Effector CD4-positive, alpha-beta T cell (primary cell): ENCODE measurements at places on chromosomes 16 and 17.
A peak's percentile ranks its signal among the peaks of the same experiment; 100 is the strongest.

DNA sequence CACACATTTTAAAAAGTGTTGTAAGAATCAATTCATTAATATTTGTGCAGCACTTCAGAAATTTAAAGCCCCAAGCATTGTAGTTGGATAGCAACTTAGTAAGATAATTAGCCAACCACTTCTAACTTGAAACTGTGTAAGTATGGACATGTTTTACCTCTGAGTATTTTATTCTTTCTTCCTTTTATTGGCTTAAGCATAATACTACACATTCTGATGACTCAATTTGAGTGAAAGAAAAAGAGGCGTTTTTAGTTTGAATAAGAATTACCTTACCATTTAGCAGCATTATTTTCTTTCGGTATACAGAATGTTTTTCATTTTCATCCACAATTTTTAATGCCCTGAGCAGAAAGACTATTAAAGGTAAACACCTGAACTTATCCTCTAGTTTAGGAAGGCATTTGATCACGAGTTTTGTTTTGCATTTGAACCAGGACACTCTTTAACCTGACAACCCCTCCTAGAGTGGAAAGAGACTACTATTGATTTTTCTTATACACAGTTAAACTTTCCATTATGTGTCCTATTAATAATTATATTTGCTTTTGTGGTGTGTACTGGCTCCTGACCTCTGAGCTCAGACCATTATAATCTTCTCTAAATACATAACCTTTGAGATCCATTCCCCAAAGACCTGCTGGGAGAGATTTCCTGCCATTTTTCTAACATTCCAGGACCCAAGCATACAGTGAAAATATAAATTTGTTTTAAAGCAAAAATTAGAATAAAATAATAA, 9.2 kb downstream of the NACA2 start:
- DNase-seq, result no peak

DNA sequence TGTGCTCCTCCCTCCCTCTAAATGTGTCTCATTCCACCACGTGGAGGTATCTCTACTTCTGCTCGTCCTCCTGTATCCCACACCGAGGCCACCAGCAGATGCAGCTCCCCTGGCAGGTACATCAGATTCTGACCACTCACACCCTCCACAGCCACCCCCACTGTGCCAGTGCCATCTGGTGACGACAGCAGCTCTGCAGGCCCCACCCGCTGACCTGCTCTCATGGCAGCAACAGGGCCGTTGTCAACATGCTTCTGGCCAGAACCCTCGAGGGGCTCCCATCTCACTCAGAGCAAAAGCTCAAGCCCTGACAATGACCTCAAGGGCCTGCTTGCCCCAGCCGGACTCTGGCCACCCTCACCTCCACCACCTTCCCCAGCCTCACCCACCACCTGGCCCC, 93.4 kb downstream of the AMFR start:
- DNase-seq, result no peak

DNA sequence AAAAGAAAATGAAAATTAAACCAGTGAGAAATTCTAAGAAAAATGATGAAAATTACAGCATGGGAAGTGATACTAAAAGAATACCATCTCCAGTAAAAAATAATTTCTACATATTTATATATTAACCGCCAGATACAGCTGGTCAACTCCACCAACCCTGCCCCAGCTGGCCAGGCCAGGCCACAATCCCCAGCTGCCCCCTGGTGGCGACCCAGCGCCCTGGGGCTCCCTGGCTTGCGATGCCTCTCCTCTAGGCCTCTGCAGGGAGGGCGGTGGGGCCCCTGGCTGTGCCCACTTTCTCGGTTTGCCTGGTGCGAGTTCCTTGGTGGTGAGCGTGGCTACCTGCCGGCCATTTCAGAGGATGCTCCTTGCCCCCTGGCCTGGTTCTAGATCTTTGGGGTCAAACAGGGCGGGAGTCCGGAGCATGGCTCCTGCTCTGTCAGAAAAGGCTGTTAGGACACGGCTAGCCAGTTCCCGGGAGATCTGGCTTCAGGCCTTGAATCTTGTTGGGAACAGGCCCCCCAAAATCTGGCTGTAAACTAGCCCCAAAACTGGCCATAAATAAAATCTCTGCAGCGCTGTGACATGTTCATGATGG, 14.5 kb downstream of the GLIS2 start:
- DNase-seq, result peak; percentile 69

- peak; percentile 52 for DNase-seq
Observed at GRCh38 chr16:57810197-57811031, 8.1 kb upstream of the KIFC3 start.

GRCh38 chr17:60148373-60148772, 1.4 kb upstream of the CA4 start:
- no peak for DNase-seq

DNA sequence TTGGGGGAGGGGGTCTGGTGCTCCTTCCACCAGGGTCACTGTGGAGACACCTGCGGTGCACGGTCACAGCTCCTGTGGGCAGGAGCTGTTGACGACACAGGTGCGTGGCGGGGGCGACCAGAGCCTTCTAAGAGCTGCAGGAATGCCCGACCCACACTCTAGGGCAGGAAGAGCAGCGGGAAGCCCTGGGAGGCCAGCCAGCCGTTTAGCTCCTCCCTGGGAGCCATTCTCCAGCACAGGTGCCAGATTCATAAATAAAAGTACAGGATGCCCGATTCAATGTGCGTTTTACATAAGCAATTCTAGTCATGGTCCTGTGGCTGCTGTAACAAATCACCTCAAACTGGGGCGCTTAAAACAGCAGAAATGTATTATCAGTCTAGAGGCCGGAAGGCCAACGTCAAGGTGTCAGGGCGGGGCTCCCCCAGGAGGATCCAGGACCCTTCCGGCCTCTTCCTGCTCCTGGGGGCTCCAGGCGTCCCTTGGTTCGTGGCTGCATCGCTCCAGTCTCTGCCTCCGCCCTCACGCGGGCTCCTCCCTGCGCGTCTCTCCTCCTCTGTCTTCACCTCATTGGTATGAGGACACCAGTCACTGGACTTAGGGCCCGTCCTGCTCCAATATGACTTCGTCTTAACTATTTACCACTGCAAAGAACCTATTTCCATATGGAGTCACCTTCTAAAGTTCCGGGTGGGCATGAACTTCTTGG, 155.4 kb downstream of the FOXL1 start:
- no peak for DNase-seq

- DNase-seq, result no peak
Observed at GRCh38 chr17:32123782-32124181, 18.5 kb upstream of the RHOT1 start.

GRCh38 chr16:69399361-69399760, 13.6 kb upstream of the TERF2 start:
- no peak for DNase-seq

DNA sequence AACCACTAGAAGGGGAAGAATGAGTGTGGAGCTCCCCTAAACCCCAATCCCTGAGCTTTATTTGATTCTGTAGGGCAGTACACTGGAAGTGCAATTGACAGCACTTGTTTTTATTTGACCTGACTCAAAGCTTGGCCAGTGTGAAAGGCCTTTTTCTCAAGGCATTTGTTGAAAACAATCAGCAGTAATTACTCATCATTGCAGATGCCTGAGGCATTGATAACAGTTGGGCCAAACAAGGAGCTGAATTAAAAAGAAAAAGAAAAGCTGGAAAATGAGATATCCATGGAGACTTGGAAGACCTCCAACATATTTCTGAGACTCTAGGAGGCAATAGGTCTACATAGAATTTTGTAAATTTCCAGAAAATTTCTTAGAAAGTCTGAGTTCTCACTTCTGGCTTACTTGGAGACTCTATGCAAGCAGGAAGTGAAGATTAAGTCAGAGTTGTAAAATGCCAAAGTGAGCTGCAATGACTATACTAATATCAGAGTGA, 200.8 kb upstream of the KCNJ16 start:
- DNase-seq, result no peak

- no peak for DNase-seq
Observed at GRCh38 chr16:58459344-58460218, 40.4 kb upstream of the NDRG4 start.

DNA sequence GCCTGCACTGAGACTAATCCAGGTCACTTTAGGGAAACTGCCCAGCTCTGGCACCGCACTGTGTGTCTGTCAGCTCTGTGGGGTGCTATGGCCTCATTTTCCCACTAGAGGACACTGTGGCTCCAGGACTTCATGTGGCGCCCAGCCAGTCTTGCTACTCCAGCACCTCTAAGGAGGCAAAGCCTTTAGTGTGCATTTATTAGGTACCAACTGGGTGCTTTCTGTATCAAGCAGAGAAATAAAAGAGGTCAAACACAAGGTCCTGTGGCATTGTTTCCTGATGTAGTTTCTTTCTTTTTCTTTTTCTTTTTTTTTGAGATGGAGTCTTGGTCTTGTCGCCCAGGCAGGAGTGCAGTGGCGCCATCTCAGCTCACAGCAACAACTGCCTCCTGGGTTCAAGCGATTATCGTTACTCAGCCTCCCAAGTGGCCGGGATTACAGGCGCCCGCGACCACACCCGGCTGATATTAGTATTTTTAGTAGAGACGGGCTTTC, 12.5 kb upstream of the RHBDL3 start:
- DNase-seq, result peak; percentile 40

- DNase-seq, result no peak
Observed at GRCh38 chr16:16073891-16074881, 124.8 kb downstream of the ABCC1 start.

DNA sequence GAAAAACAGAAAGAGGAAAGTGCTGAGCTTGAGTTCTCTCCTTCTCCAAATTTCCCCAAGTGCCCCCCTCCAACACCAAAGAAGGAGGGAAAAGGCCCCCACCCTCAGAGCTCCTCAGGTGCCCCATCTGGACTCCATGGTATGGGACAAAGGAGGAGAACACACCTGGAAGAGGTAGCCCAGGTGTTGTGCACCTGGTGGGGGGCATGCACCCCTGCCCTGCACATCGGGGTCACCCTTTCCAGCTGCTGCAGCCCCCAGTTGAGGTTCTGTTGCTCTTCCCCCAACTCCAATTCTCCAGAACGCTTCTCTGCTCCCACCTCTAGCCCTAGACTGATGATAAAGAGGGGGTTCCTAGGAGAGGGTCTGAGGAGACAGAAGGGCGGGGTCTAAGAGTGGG, 3.0 kb upstream of the COL1A1 start:
- no peak for DNase-seq

DNA sequence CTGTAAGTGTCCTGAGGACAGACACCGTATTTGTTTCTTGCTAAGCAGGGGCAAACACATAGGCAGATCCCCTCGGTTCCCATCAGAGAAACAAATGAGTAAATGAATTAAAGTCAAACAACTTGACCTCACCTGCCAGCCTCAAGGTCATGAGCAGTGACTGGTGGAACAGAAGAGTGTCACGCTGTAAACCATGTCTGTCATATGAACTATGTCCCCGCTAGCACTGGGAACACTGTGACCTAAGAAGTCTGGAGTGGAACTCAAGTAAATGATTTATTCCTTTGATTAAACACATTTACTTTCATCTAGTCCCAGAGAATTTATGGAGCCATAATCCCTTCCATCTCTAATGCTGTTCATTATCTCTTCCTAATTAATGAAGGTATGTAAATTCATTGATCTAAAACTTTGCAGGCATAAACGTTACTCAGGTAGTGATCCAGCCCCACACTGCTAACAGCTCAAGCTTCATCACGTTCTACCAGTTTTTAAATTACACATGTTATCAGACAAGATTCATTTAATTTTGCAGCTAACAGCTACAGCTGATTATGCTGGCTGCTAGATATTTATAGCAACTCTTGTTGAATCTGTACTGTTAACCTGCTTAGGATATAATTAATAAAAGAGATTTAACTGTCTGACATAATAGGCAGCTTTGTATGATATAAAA, 38.7 kb downstream of the CPPED1 start:
- DNase-seq, result no peak

DNA sequence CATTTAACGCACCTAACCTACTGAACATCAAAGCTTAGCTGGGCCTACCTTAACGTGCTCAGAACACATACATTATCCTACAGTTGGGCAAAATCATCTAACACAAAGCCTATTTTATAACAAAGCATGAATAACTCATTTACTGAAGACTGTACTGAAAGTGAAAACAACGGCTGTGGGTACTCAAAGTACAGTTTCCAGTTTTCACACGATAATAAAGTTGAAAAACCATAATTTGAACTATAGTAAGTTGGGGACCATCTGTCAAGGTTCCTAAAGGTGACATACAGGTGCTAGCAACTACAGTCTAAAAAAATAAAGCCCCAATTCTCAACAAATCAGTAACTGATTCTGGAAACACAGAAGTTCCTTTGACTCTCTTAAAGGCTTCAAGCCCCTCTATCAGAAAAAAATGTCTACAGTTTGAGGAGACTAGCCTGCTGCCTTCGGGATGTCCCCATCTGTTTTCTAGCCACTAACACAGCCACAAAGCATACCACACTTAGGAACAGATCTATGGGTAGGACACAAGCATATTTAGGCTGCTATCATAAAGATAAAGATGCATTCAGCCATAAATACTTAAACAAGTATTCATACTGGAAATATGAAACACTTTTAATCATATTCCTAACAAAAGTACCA, 71.3 kb downstream of the KANSL1 start:
- DNase-seq, result no peak

DNA sequence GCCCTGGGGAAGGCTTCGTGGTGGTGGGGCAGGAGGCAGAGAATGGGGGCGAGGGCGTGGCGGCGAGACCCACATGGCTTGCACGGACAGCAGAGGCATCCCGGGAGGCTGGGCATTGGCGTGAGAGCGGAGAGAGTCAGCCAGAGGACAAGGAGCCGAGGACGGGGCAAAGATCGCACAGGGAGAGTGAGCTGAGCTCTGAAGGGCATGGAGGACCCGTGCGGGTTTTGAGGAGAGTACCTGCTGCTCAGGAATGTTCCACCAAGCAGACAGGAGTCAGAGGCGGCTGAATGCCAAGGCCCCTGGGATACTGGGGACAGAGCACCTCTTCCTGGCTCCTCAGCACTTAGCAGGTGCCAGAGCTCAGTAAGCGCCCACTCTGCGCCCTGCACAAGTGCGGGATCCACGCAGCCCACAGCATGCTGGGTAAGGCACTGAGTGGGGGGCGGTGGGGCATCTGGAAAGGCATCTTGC, 47.8 kb downstream of the ARHGAP27 start:
- DNase-seq, result no peak

DNA sequence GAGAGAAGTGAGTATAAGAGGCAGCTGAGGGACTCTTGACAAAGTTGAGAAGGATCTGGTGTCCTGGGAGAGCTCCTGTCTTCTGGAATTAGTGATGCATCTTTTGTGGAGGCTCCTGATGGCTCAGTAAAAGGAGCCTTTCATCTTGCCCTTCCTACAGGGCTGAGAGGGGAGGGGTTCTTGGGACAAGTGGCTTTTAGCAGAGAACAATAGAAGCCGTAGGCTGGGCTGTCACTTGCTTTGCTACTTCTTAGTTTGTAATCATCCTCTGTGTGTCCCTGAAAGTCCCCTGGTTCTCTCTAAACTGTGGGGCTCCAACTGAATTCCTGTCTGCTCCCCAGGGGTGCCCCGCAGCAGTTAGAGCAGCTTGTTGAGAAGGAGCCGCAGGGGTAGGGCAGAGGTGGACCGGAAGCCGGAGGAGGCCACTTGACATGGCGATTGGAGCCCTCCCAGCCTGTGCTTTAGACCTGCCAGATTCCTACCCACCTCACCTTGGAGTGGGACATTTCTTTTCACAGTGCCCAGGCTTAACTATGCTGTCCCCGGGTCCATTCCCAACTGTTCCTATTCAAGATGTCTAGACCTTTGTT, 85.1 kb downstream of the PRKCA start:
- DNase-seq, result no peak
